ENCODE measurements at places on chromosomes 2 and 18.

DNA sequence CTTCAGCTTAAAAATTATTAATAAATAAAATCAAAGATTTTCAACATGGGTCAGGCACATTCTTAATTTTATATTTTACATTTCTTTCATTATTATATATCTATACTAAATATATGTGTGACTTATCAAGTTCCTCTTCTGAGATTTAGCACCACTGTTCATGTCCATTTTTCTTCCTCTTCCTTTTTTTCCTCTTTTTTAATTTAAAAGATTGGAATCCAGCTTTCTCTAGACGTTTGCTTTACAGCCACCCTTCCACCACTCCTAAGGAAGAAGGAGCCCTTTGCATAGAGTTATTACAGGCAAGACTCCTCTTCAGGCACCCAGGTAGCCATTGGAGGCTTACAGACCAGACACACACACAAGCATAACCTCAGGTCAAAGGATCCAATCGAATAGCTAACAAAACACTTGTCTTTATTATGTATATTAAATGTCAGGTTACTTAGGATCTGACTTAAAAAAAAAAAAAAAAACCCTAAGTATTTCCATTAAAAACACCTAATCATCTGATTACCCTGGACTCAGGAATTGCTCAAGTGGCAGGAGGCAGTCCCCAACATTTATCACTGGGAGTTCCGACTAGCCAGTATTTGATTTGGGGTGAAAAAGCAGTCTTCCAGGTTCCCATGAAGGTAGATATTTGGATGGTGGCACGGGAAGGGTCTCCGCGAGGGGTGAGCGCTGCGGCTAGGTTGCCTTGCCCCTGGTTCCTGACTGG lies 2.4 kb upstream of the ZEB2 start:
- no peak for DNase-seq

- no peak for DNase-seq
Measured at GRCh38 chr2:3654531-3655225, 3.3 kb upstream of the ALLC start.

DNA sequence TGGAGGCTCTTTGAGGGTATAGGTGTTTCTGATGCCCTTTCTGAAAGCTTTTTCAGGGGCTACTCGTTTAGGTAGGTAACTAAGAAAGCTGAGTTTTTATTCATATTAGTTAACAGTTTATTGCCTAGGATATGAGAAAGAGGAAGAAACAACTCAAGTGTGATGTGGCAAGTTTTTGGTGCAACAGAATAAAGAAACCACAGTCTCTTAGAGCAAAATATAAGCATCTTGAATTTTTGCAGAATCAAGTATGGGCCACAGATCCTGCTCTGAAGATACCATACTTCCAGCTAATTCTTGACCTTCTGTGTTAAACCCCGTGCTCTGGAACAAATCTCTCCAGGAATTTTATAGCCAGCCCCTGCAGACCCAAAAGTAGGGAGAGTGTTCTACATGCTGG lies 147.7 kb upstream of the SLC1A4 start:
- DNase-seq, result no peak

DNA sequence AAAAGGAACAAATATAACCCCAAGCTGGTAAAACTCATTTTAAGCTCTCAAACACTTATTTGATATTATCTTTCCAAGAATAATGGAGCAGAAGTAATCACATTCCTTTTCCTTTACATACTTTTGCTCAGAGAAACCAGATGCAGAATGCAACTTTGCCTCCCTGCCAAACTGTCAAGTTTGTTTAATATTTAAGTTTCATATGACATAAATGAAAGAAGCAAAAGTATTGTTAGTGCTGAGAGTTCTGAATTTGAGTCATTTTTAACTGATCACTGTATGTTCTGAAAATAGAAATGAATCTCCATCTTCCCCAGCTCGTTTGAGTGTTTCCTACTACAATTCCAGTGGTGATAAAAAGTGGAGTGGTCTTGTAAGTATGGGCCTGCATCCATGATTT lies 423.4 kb downstream of the PID1 start:
- peak; percentile 16 for DNase-seq

GRCh38 chr18:10748641-10749040 lies 222.8 kb downstream of the NAPG start:
- no peak for DNase-seq

GRCh38 chr2:217868911-217869334 lies 133.9 kb downstream of the TNS1 start:
- peak; percentile 57 for DNase-seq

DNA sequence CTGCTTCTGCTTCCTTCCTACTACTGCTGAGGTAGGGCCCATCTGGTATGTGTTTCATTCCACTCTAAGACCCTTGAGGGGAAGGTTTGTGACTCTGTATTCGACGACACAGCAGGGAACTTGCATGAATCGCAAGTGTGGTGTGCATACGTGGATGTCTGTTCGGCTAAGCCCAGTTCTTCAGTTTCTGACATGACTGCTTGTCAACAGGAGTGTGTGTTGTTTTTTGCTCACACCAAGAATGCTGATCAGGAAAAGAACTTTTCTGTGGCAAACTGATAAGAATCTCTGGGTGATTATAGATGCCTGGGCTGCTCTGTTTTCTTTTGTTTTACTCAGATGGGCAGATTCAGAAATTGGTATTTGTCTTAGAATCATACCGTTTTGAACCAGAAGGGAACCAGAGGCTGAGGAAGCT lies 22.0 kb downstream of the TNFRSF11A start:
- DNase-seq, result no peak

GRCh38 chr18:74498712-74499627 lies 2.8 kb downstream of the CNDP2 start:
- DNase-seq, result peak; percentile 20
